WERI-Rb-1 (cell line): ENCODE measurements at places on chromosomes 2 and 18.

DNA sequence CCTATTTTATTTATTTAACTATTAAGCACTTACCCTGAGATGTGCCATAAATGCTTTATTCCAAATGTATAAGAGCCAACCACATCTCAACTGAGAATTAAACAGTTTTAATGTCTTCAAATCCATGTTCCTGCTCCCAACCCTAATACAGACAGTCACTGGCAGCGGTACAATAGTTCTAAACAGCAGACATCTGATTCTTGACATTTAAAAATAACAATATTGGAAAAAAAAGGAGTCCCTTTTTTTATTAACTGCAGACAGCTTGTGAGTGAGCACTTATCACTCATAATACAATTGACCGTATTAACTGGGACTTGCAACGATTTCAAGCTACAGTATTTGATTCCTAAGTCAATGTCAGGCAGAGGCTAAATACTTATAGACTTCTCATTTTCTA is 424.6 kb downstream of the TGIF1 start:
- DNase-seq, result no peak

GRCh38 chr18:57807336-57808117 is 4.4 kb upstream of the ATP8B1 start:
- DNase-seq, result no peak

- no peak for DNase-seq
These were observed 119.3 kb downstream of the SETBP1 start for GRCh38 chr18:44799907-44800421.

DNA sequence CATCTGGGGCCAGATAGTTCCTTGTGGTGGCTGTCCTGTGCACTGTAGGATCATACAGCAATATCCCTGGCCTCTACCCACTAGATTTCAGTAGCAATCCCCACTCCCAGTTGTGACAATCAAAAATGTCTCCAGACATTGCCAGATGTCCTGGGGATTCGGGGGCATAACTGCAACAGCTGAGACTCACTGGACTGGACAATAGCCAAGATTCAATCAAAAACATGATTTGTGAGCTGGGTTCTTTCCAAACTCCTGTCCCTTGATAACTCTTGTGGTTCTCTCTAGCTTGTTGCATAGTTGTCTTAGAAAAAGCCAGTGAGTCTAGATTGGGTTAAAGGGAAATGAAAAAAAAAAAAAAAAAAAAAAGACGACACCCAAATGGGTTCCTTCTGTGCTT is 293.4 kb downstream of the CELF4 start:
- DNase-seq, result no peak

DNA sequence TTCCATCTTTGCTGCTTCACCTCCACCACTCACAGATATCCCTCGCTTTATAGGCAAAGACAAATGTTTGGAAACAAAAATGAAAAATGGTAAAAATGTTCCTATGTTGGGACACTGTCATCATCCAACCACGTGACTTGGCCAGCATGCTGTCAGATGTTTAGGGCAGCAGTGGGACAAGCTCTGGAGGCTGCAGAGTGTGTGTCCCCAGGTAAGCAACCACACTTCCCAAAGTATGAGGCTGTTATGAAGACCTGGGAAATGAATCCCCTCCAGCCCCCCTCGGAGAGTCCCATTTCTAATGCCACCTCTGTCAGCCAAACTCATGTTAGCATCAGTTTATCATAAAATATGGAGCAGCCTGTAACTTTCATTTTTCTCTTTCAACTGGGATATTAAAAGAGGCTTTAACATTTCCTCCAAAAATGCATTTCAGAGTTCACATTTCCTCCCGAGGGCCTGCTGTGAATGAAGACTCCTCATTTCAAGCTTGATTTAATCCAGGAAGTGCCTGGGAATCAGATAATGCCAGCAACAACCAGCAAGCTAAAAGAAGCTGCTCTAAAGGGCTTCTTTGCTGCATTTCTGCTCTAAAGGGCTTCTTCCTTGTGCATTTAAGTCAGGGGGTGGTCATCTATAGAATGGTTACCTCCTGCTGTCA is 66.2 kb downstream of the APOB start:
- DNase-seq, result no peak

GRCh38 chr2:237290261-237290660 is 123.7 kb downstream of the COL6A3 start:
- no peak for DNase-seq

- no peak for DNase-seq
These were observed 172.0 kb downstream of the AFF3 start for GRCh38 chr2:99970292-99970868.

- DNase-seq, result no peak
These were observed 13.6 kb upstream of the RAB10 start for GRCh38 chr2:26020231-26020640.

DNA sequence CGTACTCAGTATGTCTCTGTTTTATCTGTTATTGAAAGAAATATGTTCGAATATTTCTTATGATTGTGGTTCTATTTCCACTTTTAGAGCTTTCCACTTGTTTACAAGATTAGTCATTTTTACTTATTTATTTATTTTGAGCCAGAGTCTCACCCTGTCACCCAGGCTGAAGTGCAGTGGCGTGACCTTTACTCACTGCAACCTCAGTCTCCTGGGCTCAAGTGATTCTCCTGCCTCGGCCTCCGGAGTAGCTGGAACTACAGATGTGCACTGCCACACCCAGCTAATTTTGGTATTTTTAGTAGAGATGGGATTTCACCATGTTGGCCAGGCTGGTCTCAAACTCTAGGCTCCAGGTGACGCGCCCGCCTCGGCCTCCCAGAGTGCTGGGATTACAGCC is 53.3 kb downstream of the HIBCH start:
- no peak for DNase-seq

DNA sequence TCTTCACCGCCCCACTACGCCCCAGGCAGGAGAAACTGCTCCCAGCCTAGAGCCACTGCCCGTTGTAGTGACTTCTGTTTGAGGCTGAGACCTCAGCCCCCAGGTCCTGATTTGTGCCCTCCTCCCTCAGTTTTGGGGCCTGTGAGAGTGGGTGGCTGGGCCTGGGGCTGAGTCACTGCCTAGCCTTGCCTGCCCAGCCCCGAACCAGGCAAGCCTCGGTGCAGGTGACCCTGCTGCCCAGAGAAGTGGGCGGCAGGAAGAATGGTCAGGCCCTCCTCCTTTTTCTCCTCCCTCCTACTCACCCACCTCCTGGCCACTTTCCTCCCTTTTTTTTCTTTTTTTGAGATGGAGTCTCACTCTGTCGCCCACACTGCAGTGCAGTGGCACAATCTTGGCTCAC is 66.6 kb downstream of the ZFP36L2 start:
- no peak for DNase-seq

DNA sequence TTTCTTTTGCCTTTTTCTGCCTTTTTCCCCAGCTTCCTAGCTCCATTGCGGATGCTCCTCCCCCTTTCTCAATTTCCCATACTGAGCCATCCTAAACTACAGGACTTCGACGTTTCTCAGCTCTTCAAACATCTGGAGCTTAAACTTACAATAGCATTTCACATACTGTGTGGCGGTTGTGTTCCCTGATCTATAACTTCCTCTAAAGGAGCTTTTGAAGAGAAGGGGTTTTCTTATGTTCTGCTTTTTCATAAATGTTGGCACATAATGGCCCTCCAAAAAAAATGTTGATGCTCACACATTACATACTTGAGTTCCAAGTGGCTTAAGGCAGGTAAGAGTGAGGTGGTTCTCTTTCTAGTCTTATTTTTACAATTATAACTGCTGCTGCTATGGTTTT is 87.4 kb downstream of the RNF144A start:
- no peak for DNase-seq

DNA sequence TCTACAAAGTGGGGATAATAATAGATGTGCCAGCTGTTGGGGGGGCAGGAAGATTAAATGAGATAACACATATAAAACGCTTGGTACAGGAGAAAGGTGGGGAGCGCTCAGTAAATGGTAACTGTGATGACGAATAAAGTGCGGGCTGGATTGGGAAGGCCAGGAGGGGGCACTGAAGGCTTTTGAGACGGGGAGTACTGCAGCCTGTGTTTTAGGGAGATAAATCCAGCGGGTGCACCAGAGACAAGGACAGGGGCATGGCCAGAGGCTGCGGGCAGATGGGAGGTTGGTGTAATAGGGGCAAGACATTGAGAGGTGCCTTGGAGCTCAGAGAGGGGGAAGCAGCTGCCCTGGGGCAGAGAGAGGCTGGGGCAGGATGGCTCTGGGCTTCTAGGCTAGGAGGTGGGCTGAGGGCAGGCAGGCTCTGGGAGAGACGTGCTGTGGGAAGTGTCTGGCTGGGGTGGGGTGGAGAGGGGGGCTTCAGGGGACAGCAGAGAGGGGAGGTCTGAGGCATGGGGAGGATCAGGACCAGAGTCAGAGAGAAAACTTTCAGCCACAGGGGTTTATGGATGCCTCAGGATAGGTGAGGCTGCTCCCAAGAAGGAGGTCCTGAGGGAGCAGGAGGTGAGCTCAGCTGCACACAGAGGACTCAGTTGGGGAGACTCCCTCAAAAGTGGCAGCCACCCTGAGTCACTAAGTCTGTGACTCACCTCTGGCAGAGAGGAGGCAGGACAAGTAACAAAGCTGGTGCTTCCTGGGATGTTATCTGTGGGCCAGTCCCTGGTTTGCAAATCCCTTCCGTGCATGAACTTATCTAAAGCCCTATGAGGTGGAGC is 18.8 kb downstream of the TEX44 start:
- peak; percentile 52 for DNase-seq
